ENCODE measurements at places on chromosomes 4 and X.

- DNase-seq = no peak
Observed at GRCh38 chr4:44025376-44026020, 423.1 kb downstream of the KCTD8 start.

DNA sequence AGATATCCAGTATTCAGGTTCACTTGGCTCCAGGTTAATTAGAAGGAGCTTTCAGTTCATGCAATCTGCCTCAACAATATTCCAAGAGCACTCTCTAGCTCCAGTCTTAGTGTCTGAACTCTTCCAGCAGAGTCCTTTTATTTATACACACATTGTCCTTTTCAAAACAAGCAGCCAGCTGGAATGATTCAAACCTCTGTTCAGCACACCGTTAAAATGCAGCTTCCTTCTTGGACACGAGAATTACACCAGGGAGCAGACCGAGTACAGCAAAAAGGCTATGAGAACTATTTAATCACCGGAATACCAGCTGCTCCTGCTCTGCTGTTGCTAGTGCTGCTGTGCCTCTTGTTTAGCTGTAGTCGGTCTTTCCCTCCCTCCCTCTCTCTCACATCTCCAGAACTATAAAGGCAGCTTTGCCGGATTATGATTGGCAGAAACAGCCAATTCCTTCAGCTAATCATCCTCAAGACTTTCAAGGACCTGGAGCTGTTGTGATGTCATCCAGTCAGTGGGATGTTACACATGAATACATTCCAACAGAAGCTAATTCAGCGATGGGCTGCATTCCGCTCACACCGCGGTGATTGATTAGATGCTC is at the start of gene NDST4:
TSS of gene NDST4 (minus strand) at position 115 of the 601 bp plus-strand sequence. CDS start 36,584 bp downstream, outside the sequence.
- no peak for DNase-seq

GRCh38 chrX:115437841-115438595 is 123.0 kb upstream of the PLS3 start:
- DNase-seq = no peak

DNA sequence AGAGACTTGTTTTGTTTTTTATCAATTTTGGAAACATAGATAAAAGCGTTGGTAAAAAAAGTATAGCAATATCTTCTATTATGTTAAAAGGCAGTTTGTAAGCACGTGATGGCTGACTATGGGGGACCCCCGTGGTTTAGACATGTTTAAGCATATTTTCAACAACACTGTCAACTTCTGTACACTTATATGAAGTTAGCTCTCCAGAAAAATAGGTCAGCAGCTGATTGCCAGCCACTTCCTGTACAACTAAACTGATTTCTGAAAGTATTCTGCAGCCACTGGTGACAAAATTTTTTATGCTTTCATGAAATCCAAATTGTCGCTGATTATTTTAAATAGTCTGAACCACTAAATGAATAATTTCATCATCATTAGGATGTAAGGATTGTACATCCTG is 45.2 kb downstream of the RBMX2 start:
- DNase-seq = no peak

DNA sequence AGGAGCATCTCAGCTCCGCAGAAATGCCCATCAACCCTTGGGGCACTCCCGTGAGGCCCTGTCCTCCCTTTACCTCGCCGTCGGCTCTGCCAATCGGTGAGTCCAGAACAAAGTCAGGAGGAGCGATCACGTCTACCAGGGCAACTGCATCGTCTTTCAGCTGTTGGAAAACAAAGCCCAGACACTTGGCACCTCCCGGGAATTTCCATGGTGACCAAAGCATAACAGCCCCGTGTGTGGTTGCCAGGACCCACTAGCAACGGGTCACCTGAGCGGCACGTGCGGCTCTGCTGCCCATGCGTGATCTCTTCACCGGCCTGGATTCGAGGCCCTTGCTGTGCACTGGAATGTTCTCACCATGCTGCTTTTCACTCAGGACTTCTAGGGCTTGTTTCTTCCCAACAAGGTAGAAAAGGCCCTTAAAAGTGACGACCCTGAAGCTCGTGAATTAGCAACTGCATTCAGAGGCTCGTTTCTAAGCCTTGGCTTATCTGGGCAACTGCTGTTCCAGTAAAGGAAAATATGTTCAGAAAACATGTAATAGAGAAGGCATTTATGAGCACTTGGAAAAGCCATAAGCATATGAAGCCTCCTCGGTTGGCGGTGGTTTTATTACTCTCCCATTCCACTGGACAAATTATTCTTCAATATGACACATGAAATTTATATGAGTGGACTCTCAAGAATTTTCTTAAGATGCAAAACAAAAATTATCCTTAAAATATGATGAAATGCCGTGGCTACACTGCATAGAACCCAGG is 69.5 kb downstream of the ACOX3 start:
- no peak for DNase-seq

DNA sequence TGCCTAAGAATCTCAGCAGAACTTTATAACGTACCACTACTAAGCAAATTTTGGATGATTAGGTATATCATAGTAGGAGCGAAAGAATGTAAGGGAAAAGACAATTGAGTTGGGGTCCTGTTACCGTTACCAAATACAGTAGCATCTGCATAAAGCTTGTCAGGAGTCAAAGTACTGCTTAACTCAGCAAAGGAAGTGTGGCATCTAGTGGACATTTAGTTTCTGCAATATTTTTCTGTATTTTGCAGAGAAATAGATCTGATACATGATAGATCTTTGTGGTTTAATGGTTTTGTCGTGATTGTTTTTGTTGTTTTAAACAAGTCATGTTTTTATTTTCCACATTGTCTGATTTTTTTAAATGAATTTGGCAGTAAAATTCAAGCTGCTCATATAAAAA is 81.0 kb upstream of the SMARCAD1 start:
- DNase-seq = no peak

DNA sequence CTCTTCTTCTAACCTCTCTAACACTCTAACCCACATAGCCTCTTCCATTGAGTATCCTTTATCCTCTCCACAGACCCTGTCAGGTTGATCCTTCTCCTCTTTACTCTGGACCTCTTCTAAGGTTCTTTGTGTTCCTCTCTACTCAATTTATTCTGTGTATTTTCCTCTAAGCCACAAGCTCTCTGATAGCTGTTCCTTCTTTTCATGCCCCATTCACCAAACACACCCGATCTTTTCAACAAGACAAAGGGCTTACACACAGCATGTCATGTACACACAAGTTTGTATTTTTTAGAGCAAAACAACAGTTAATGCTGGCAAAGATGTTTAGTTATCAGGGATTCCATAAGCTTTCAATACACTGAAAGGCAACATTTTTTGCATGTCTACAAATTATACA is 1.9 kb downstream of the SPIN2B start:
- no peak for DNase-seq

DNA sequence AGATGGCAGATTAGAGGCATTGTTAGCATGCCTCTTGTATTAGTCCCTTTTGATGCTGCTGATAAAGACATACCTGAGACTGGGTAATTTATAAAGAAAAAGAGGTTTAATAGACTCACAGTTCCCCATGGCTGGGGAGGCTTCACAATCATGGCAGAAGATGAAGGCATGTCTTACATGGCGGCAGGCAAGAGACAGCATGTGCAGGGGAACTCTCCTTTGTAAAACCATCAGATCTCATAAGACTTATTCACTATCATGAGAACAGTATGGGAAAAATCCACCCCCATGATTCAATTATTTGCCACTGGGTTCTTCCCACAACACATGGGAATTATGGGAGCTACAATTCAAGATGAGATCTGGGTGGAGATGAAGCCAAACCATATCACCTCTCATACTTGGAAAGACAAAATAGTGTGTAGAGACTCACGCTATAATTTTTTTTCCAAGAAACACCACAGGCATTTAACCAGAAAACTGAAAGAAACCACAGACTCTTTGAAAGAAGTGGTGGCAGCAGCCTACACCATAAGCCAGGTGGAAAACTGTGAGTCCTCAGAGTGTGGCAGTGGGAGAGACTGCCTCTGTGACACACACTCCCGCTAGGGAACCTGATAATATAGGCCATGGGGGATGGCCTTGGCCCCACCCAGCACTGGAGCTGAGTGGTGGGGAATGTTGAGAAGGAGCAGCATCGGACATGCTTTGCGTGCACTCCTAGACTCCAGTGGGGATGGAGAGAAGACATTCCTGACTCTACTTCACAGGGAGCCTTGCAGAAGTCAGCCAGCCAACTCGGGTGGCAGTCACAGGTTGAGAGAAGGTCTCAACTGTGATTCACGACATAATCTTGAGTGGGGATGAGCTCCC is 51.5 kb downstream of the SLC2A9 start:
- no peak for DNase-seq

GRCh38 chr4:48506716-48507115 is 16.7 kb downstream of the ZAR1 start:
- DNase-seq = no peak

- no peak for DNase-seq
Observed at GRCh38 chrX:37896511-37896890, 49.1 kb upstream of the DYNLT3 start.

- peak; percentile 36 for DNase-seq
Observed at GRCh38 chr4:83535520-83536361, at the start of gene GPAT3. Gene GPAT3, plus strand, starts transcription at chr4:83536108. Its CDS starts 515 bp downstream, at chr4:83536623.

GRCh38 chr4:104677116-104677515 is 182.4 kb upstream of the CXXC4 start:
- DNase-seq = no peak

GRCh38 chr4:113644398-113644797 is 117.1 kb downstream of the CAMK2D start:
- no peak for DNase-seq

DNA sequence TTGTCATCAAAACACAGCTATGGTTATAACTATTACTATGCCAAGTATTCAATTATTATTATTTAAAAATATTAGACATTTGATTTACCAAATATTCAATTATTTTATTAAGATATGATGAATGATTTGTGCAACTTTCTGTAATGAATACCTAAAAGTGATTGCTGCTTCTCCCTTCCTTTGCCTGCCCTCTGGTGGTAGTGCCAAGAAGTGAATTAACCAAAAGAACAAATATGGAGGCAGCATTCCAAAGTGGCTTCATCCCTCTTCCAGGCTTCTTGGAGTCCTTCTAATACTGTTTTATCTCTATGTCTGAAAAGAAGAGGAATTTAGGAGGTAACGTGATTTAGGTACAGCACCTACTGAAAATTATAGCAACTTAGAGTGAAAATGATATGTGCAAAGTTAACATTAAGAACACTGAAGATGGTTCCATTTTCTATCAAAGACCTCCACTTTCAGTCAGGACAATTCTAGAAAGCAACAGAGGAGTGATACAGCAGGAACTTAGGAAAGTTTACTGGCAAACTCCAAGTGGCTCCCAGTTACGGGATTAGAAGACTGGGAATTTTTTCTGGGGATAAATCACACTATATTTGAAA is 43.0 kb downstream of the ENPEP start:
- no peak for DNase-seq
